ENCODE measurements at places on chromosomes 2 and 18.

DNA sequence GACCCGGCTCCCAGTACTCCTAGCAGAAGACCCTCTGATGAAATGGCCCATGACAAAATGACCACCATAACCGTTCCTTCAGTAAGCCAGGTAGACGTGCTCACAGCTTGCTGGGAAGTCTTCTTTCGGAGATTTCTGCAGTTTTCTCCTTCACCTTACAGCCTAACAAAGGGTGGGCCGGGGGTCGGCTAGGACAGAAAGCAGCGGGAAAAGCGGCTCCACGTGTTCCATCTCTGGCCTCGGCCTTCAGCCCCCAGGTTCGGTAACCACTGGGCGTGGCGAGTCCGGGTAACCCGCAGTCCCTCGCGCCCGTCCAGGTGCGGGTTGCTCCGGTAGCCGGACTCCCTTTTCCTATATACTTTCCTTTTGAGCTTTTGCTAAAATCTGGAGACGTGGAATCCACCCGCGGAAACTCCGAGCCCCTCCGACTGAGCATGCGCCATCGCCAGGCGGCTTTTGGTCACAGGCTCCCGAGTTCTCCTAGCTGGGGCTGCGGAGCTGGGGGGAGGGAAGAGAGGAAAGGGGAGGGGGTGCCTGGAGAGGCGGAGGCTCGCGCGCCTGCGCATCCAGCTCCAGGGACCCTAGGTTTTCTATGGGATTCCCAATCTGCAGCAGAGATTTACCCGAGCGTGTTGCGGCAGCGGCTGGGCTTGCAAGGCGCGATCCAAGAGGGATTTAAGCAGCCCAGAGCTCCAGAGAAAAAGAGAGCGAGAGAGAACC lies at the start of gene VSNL1:
TSS of gene VSNL1 (plus strand) at position 604 of the 720 bp plus-strand sequence. CDS start 51,379 bp downstream, outside the sequence.
- no peak for DNase-seq

DNA sequence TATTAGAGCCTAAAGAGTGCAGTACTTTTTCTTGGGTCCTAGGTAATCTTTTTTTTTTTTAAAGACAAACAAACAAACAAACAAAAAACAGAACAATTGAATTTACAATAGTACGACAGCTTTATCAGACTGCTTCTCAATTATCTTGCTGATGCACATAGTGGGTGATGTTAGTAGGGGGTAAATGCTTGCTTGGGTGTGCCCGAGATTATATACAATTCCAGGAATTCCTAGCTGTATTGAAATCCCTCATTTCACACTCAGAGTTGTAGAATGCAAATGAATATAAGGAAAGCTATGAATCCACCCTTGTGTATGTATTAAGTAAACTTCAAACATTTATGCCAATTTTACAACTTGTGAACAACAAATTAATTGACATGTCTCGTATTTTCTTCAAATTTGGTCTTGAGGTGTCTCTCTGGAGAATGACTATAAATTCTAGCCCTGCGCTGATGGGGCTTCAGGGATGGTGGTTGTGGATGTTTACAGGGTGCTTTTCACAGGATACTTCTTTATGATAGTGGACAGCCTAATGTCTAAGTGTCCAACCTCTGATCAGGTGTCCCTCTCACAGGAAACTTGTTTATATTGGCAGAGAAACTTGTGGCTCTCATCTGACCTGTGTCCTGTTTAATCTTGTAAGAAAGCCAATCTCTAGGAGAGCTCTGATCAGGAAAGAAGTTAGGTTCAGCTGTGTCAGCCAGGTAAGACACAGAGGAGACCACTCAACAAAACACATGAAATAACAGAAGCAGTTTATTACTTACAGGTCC lies 61.9 kb upstream of the SLC39A10 start:
- no peak for DNase-seq

GRCh38 chr2:192000196-192000980 lies 153.5 kb upstream of the CAVIN2 start:
- no peak for DNase-seq

DNA sequence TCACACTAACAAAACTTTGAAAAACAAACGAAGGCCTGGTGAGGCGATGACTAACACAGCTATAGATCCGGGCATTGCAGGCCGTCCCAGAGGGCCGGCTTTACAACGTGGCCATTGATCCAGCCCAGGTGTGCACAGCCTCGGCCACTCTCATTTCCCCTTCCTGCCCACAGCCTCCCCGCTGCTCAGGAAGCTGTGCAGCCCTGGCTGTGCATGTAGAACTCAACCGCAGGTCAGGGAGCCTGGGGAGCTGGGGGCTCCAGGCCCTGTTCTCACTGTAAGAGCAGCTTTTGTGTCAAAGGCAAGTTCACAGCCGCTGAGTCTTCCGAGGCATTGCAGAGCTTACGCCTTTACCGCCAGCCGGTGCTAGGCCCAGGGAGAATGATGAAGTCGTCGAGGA lies 87.2 kb downstream of the LONRF2 start:
- DNase-seq = no peak

GRCh38 chr2:199992296-199992695 lies 36.9 kb downstream of the MAIP1 start:
- DNase-seq = no peak

DNA sequence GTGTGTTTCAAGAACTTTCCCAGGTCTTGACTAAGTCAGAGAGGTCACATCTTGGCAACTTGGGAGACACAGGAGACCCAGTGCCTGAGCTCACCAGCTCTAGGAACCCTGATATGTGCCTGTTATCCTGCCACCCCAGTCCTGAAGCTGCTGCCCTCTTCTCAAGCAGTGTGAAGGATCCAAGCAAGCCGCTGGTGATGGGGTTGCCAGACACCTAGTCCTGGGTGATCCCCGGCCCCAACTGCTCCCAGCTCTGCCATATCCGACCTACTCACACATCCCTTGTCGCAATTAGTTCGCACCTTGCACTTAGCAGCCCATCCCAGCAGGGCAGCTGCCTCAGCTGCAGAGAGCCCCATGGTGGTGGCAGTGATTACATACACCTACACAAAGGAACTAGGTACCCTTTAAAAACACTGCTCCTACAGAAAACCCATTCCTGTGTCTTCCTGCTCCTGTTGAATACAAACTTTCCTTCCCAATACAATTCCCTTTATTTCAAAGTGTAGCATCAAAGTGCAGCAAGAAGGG lies 247.2 kb upstream of the RAB12 start:
- no peak for DNase-seq

GRCh38 chr2:23698721-23699579 lies 228.0 kb downstream of the ATAD2B start:
- DNase-seq = no peak

DNA sequence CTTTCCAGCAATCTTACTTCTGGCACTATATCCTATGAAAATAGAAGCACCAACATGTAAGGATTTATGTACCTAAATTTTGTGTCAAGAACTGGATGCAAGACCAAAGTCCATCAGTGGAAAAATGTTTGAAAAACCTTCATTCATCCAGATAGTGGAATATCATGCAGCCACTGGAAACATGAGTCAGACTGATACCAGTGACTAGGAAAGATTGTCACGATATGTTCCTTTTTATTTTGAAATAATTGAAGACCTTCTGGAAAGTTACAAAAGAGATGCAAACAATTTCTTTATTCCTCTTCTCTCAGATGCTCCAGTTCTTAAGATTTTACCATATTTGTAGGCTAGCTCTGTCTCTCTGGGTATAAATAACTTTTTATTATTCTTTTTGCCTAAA lies 40.5 kb upstream of the IL1R2 start:
- no peak for DNase-seq

DNA sequence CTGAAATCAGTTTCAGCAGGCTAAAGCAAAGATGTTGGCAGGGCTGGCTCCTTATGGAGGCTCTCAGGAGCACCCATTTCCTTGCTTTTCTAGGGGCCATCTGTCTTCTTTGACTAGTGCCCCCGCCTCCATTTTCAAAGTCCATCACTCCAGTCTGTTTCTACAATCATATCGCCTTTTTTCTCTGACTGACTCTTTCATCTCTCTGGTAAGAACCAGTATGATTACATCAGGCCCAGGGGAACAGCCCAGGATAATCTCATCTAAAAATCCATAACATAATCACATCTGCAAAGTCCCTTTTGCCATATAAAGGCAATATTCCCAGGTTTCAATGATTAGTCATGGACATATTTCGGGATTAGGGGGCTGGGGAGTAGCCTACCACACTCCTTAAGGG lies 57.0 kb downstream of the CUL3 start:
- no peak for DNase-seq
